ENCODE measurements at places on chromosomes 6 and 20.

- DNase-seq: no peak
Observed at GRCh38 chr6:53049415-53049814, 15.8 kb upstream of the FBXO9 start.

DNA sequence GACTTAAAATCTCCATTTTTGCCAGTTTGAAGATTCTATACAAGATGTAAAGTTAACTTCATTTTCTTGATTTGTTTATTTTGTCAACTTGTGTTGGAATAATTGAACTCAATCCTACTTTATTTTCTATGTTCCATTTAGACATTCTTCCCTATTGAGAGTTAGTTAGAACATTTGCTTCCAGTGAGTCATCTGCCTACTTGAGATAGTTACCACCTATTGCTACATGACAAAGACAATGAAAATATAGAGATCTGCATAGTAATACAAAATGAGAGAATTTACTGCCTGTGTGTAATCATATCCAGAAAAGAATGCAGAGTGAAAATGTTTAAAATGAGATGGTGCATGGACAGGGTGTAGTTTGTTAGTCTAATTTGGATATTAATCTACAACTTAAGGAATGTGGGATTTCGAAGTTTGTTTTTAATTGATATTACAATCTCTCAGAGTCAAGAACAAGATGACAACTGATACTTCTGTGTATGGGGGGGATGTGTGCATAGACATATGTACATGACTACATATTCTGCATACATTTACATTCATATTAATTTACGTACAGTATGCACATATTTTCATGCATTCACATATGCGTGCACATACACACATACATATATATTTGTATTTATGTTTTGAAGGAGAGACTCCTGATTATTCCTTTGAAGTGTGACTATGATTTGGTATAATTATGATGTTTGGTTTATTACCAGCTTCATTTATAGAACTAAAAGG lies 420.1 kb downstream of the NKAIN2 start:
- no peak for DNase-seq

DNA sequence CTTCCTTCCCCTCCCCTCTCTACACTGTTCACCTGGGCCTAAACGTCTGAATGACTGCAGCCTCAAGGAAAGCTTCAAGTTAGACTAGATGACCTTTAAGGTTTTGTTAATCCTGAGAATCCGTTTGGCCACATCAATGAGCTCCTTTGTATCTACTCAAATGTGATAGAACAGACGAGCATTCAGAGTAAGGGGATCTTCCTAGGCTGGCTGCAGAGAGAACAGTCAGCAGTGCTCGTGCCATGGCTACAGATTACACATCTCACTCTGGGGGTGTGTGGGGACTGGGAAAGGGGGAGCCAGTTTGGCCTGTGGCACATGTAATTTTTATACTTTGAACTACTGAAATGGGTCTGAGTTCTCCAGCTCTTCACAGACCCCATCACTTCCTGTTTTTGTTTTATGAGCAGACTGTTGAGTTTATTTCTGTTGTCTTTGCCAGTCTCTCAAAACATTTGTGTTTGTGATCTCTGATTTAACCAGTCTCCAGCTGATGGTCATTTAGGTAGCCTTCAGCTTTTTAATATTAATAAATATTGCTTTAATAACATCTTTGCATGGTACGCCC lies 50.9 kb downstream of the KCNS1 start:
- DNase-seq: peak; percentile 10

GRCh38 chr20:2617099-2617714 lies 35.2 kb upstream of the NOP56 start:
- DNase-seq: no peak

DNA sequence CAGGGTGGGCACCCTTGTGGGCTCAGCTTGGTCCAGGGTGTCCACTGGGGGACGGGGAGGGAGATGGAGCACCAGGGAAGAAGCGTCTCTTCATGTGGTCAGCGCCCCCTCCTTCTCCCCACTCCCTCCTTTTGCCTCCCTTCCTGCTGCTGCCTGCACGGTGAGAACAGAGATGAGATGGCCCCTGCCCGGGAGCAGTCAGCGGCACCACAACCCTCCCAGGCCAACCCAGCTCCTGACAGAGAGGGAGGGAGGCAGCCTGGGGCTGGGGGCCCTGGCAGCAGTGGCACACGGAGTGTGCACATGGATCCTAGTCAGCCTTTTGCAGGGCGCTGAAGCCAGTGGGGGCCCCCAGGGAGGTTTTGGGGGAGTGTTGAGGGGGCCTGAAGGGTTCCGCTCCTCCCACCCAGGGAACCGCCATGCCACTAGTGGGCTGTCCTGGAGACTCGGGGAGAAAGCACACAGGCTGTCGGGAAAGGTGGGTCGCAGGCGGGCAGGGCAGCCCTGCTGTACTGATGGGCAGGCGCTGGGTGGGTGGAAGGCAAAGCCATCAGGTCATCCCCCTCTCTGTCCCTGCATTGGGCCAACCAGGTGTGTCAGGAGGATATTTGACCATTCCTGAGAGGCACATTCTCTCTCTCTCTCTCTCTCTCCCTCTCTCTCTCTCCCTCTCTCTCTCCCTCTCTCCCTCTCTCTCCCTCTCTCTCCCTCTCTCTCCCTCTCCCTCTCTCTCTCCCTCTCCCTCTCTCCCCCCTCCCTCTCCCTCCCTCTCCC lies 94.3 kb upstream of the BHLHE23 start:
- DNase-seq: no peak

DNA sequence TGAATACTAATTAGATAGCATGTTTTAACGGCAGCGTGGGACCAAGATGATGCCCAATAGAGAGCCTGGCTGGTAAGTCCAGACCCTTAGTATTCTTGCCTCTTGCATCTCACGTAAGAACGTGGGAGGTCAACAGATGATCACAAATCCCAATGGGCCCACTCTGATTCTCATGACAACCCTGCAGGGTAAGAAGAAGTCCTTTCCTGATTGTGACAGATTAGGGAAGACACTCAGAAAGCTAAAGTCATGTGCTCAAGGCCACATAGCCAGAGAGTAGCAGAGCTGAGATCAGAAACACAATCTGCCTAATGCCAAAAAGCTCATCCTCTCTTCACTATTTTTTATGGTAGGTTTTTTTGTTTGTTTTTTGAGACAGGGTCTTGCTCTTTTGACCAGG lies 103.8 kb downstream of the RALGAPA2 start:
- DNase-seq: no peak

DNA sequence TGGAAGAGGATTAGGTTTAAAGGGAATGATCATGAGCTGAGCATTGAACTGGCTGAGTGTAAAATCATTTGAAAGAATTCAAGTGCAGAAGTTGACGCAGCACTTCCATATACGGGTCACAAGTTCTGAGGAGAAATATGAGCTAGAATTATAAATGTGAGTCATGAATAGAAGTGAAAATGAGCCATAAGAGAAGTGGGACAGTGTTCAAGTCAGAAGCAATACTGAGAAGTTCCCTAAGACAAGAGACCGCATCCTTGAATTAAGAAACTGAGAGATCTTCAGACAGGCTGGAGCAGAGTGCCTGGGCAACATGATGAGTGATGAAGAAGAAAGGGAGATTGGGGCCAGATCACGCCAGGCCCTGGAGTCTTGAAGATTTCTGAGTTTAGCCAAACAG lies 209.7 kb downstream of the TBX18 start:
- no peak for DNase-seq

DNA sequence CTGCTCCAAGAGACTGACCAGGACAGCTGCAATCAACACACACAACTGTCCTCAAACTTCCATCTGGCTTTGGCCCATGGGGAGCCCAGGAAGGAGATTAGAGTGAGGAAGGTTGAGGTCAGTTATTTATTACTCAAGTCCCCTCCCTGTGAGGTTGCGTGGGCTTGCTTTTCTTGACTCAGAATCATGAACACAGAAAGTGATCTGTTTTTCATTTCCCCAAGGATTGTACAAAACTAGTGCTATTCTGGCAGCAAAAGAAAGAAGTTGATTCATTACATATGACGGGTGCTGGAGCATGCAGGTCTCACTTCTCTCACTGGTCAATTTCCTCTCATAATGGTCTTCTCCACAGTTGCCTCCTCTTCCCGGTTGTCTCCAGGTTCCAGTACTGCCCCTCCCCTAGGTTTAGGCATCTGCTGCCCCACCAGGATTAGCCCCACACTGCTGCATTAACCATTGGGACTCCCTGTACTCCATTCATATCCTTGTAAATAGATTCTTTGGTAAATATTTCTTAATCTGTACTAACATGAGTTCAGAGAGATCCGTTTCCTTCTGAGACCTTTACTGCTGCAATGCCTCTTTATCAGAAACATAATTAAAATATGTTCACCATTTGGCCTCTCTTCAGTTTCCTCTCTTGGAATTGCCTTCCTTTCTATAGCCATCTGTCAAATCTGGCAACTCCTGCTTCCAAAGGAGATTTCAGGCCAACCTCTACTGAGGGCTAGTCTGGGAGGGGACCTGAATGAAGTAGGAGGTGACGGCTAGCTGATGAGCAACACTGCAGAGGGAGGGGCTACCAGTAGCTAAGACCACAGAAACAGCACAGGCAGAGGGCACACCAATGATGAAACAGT lies 888.8 kb downstream of the QKI start:
- no peak for DNase-seq

- DNase-seq: no peak
Observed at GRCh38 chr6:143112084-143112768, 51.5 kb downstream of the AIG1 start.

GRCh38 chr6:43339168-43339567 lies 30.3 kb downstream of the ZNF318 start:
- DNase-seq: no peak

- DNase-seq: no peak
Observed at GRCh38 chr6:132969196-132969595, 154.8 kb downstream of the RPS12 start.

- no peak for DNase-seq
Observed at GRCh38 chr6:169251371-169251802, 2.3 kb downstream of the THBS2 start.

- no peak for DNase-seq
Observed at GRCh38 chr6:107936162-107936909, 21.7 kb downstream of the SEC63 start.

- DNase-seq: no peak
Observed at GRCh38 chr6:17099401-17100059, 2.3 kb upstream of the STMND1 start.

GRCh38 chr6:52407467-52407866 lies 12.7 kb upstream of the EFHC1 start:
- no peak for DNase-seq

DNA sequence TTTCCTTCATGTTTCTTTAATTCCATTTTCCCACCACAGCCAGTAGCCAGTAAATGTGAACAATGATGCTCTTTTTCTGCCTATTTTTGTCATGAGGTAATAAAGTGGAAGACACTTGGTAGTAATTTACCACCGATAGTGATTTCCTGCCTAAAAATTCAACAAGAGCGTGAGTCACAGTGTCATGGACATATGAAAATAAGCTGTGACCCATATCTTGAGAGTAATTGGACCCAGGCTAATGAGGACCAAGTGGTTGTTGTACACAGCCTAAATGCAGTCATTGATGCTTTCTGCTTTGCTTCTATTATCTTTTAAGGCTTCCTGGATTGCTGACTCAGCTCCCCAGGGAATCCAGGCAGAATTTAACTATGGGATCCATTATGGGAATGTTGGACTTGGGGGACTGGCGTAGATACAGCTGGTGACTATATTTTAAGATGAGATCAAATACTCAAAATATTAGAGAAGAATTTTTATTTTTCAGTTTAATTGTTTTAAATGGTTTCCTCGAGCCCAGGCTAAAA lies 265.9 kb upstream of the FERMT1 start:
- no peak for DNase-seq

DNA sequence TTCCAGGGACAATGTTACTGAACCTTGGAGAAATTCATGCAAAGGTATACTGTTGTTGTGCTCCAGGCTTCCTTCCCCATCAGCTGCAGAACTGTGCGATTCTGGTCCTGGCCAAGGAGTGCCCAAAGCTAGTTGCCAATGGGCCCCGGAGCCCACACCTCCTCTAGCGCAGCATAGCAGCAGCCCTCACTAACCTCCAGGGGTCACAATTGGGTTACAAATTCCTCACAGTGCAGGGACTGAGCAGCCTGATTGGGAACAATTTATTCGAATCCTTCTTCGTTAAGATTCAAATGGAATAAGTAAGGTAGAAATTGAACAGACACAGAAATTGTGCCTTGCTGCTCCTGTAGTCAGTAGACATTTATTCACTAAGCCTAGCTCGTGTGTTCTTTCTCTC lies 284.9 kb downstream of the PRKN start:
- peak; percentile 11 for DNase-seq
